ENCODE measurements at places on chromosomes 2 and 18. TPM values are rescaled to one million over a fixed set of nuclear protein-coding genes. Genes with fewer than 3 reads are reported as not detected.

The C1GALT1C1L gene
- 2.1 TPM for total RNA-seq

The ITGA4 gene
- total RNA-seq: 23.5 TPM

- no peak for DNase-seq
Observed at GRCh38 chr2:226631671-226632070, 167.9 kb downstream of the IRS1 start.

- DNase-seq: no peak
Observed at GRCh38 chr2:199160081-199160480, 297.7 kb downstream of the SATB2 start.

DNA sequence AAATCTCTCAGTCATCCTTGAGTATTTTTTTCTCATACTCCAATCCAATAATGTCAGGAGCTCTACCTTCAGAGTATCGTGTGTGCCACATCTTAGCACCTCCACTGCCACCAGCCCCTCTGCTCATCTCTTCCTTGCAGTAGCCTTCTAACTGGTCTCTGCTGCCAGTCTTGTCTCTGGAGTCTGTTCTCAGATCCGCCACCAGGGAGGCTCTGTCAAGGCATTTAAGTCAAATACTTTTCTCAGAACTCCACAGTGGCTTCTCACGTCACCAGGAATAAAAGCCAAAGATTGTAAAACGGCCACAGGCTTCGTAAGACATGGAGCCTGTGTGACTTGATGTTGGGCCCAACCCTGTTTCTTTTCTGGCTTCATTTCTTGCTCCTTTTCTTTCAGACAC is 7.1 kb downstream of the UNC50 start:
- DNase-seq: no peak

DNA sequence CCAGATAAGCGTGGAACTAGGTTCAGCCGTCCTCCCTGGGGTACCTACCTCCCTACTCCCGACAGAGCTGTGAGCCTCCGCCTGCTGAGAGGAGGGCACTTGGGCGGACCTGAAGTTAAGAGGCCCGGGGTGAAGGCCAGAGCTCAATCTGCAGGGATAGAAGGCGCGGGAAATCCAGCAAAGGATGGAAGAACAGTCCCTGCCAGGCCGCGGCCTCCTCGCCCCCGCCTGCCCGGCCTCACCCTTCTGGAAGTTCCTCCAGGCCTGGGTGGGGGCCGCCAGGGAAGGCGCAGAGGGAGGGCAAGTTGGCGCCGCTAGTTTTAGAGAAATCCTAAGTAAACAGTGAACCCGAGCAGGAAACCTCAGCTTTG is 13.0 kb downstream of the EN1 start:
- no peak for DNase-seq

DNA sequence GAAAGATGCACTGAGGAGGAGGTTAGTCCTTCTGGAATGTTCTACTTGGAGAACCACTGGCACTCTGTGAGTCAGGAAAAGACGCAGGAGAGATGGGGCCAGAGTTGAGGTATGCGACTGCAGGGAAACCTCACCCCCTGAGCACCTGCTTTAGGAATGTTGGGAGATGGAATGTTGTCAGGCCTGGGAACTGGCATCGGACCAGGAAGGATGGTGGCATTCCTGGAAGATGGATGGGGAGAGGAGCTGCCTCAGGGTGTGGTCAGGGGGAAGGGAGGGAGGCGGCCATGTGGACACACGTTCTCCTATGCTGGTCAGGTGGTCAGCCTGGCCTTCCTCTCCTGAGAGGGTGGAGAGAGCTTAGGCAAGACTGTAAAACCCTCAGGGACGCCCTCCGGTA is 146.3 kb downstream of the CELF4 start:
- DNase-seq: peak; percentile 92

- DNase-seq: no peak
Observed at GRCh38 chr2:210049831-210050230, 47.4 kb downstream of the RPE start.
